ENCODE measurements at places on chromosomes 7 and 10.
A peak's percentile ranks its signal among the peaks of the same experiment; 100 is the strongest.

- DNase-seq, result no peak
Observed at GRCh38 chr10:24358022-24358421, 149.1 kb downstream of the KIAA1217 start.

GRCh38 chr7:11491811-11492210, 340.2 kb downstream of the THSD7A start:
- DNase-seq, result no peak

- DNase-seq, result no peak
Observed at GRCh38 chr10:11404901-11405300, 206.5 kb downstream of the USP6NL start.

DNA sequence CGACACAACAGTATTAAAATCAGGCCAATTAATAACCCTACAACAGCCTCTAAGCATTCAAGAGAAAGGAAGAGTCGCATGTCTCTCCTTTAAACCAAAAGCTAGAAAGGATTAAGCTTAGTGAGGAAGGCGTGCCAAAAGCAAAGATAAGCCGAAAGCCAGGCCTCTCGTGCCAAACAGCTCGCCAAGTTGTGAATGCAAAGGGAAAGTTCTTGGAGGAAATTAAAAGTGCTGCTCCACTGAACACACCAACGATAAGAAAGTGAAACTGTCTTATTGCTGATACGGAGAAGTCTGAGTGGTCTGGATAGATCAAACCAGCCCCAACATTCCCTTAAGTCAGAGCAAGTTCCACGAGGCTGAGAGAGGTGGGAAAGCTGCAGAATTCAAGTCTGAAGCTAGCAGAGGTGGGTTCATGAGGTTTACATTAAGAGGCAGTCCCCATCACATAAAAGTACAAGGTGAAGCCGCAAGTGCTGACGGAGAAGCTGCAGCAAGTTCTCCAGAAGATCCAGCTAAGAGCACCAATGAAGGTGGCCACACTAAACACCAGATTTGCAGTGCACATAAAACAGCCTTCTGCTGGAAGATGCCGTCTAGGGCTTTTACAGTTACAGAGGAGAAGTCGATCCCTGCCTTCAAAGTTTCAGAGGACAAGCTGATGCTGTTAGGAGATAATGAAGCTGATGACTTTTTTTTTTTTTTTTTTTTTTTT, 194.8 kb downstream of the MAD1L1 start:
- peak; percentile 46 for DNase-seq

DNA sequence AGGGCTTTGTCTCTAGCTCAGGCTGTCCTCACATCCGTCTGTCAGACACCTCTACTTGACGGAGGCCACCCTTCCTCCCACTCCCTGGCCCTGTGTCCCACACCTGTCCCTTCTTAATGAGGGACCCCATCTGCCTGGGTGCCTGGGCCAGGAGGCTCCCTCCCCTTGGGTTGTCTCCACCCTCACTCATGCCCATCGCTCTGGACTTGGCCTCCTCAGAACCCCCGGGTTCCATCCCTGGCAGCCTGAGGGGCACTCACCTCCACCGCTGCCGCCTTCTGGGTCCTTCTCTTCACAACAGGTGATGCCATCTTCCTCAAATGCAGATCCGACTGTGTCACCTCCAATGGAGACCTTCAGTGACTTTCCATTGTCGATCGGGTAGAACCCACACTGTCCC, 20.2 kb upstream of the GJD4 start:
- DNase-seq, result no peak

All from fibroblast of skin of abdomen (primary cell).